Breast epithelium (tissue), 4 donors: ENCODE measurements at places on chromosomes 2 and 18. TPM values are rescaled to one million over a fixed set of nuclear protein-coding genes. Genes with fewer than 3 reads are reported as not detected.
A peak's percentile ranks its signal among the peaks of the same experiment; 100 is the strongest.

Gene VSNL1
- total RNA-seq = 6.9 TPM

Gene CELF4
- total RNA-seq = not detected

DNA sequence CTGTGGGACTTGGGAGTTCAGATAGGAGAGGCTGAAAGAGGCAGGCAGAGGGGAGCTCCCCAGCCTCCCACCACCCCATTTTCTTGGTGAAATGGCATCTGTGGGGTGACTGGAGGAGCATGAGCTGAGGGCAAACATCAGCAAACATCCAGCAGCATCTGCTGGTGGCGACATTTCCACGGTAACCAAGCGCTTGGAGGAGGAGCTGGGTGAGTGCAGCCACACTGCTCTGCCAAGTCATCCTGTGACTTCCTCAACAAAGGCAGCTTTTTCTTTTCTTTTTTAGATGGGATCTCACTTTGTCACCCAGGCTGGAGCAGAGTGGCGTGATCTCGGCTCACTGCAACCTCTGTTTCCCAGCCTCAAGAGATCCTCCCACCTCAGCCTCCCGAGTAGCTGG, 5.6 kb downstream of the TXNL4A start:
- peak; percentile 27 for DNase-seq
- peaks cover 4% of the 10 kb centered on the region for H3K4me1 ChIP-seq
- no peaks in the 10 kb centered on the region for H3K27me3 ChIP-seq
- H3K27ac ChIP-seq = peak overlapping the region; percentile 44

DNA sequence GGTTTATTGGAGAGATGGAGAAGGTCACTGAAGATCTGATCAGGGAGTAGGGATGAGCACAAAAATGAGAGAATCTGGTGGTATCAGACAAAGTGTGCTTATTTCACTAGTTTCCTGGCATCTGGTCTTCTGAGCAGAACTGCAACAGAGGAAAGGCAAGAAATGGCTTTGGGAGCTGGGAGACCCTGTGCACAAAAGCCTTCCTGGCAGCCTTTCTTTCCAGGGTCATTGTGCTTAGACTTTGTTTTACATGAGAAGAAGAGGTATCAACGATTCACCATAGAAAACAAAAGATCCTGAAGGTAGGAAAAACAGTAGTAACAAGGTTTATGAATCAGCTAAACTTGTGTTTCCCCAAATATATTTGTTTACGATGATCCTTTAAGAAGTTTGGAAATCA, 162.9 kb downstream of the CNTNAP5 start:
- DNase-seq = no peak
- H3K4me3 ChIP-seq = no peak overlapping the region
- no peaks in the 10 kb centered on the region for H3K36me3 ChIP-seq
- H3K27ac ChIP-seq = no peak overlapping the region
- H3K4me1 ChIP-seq = no peaks in the 10 kb centered on the region

DNA sequence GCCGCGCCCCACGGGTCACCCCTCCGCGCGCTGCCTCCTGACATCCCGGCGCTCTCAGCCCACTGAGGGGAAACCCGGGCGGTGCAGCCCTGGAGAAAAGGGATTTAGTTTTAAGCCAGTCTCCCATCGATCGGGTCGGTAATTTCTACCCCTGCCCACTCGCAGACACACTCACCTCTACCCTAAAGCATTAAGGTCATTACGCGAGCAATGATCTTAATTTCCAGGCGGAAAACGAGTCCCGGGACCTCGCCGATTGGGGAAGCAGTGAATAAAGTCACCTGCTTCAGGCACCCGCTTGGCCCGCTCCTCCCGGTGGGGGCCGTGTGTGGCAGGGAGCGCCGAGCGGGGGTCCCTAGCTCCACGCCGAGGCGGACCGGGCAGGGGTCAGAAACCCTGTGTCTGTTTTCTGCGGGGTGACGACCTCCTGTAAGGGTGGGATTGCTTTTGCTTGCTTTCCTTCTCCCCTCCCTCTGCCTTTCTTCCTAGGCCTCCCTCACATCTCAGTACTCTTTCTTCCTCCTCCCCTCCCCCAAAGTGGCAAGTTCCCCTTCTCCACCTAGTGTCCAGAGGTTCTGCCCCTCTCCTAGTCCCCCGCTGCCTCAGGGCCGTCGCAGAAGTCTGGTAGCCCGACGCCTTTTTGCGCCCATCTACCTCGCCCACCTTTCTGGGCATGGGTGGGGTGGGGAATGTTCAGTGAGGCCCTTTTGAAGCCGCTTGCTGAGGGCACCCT, 142.6 kb downstream of the MEIS1 start:
- no peaks in the 10 kb centered on the region for H3K4me1 ChIP-seq
- no peaks in the 10 kb centered on the region for H3K36me3 ChIP-seq
- peaks cover 70% of the 10 kb centered on the region for H3K27me3 ChIP-seq

DNA sequence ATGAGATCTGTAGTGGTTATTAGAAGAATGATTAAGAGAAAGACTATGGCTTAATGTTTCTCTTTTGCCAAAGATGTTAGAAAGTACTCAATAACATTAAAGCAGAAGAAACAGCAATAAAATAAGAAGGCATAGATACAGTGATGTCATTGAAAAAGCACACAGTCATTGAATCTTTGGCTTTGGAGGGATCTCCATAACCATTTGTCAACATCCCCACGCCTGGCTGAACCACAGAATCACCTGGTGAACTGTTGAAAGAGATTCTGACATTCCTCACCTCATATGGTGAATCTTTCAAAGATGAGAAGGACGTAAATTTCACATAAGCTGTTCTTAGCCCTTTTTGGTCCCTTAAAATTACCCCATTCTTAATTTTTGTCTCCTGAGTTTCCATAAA, 324.6 kb upstream of the NRP2 start:
- DNase-seq = no peak
- no peak overlapping the region for H3K27ac ChIP-seq
- no peak overlapping the region for H3K4me3 ChIP-seq
- H3K27me3 ChIP-seq = no peaks in the 10 kb centered on the region
- no peaks in the 10 kb centered on the region for H3K4me1 ChIP-seq
- H3K36me3 ChIP-seq = no peaks in the 10 kb centered on the region

DNA sequence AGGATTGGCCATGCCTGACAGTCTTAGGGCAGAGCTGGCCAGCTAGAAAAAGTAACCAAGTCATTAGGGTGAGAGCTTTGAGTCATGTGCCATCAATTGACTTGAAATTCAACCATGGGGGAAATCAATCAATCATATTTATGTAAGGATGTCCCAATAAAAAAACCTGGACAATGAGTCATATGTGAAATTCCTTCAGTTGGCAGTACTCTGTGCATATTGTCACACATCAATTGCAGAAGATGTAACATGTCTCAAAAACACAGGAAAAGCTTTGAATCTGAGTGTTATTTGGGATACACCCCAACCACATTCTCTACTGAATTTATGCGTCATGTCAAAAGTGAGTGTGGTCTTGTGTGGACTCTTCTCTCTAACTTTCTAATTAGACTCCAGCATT, 1004.1 kb upstream of the NRXN1 start:
- DNase-seq = no peak
- H3K27me3 ChIP-seq = no peaks in the 10 kb centered on the region
- H3K4me1 ChIP-seq = no peaks in the 10 kb centered on the region
- no peaks in the 10 kb centered on the region for H3K36me3 ChIP-seq
- H3K4me3 ChIP-seq = no peak overlapping the region

DNA sequence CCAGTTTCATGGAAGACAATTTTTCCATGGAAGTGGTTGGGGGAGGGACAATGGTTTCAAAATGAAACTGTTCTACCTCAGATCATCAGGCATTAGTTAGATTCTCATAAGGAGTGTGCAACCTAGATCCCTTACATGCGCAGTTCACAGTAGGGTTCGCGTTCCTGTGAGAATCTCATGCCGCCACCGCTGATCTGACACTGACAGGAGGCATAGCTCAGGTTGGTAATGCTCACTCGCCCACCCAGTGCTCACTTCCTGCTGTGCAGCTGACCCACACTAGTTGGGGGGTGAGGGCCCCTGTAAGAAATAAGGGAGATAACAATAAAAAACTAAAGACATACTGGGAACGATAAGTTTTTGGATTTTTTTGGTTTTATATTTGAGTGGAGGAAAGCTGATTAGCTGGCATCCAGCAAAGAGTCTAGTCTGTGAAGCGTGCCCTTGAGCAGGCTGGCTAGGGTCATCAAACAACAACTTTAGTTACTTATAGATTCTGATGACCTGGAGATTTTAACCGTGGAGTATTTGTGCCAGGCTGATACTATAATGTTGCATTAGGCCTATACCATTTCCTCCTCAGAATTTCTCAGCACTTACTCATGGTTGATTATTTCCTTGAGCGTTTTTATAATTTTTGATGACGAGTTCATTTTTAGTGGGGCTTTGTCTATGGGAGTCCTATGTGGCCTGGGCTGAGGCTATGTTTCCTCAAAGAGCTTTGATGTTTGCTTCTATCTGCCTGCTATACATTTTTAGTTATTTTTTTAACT, 6.3 kb upstream of the MCFD2 start:
- no peak overlapping the region for H3K4me3 ChIP-seq
- H3K27me3 ChIP-seq = no peaks in the 10 kb centered on the region
- H3K4me1 ChIP-seq = no peaks in the 10 kb centered on the region
- DNase-seq = no peak
